Upper lobe of right lung (tissue), 1 donor: ENCODE measurements at places on chromosomes 4 and X. TPM values are rescaled to one million over a fixed set of nuclear protein-coding genes. Genes with fewer than 3 reads are reported as not detected.

The SEC24D gene
- 48.1 TPM for total RNA-seq

The SERTM2 gene
- total RNA-seq = 1.6 TPM

The TBC1D14 gene
- total RNA-seq = 51.8 TPM

The PLP1 gene
- total RNA-seq = not detected

The TMPRSS11A gene
- total RNA-seq = not detected

The IGSF1 gene
- total RNA-seq = not detected

The PRAF2 gene
- 17.3 TPM for total RNA-seq

The SPP1 gene
- total RNA-seq = 45.4 TPM

The NAT8L gene
- total RNA-seq = 0.46 TPM

The HEPH gene
- total RNA-seq = 16.9 TPM

The ETDA gene
- total RNA-seq = not detected

The CYBB gene
- 225 TPM for total RNA-seq

The ITIH6 gene
- not detected for total RNA-seq

The STPG2 gene
- total RNA-seq = 0.41 TPM

The FMR1NB gene
- total RNA-seq = not detected

The JADE3 gene
- 10.1 TPM for total RNA-seq

The ARHGEF9 gene
- total RNA-seq = 20.3 TPM

The RBM46 gene
- not detected for total RNA-seq

The OTUD6A gene
- total RNA-seq = not detected

The ZBED1 gene
- 40.0 TPM for total RNA-seq

The FGFBP1 gene
- 3.3 TPM for total RNA-seq

The MFAP3L gene
- 9.6 TPM for total RNA-seq

The ANKRD50 gene
- 25.9 TPM for total RNA-seq

The RHOXF2 gene
- not detected for total RNA-seq

The UGT2B15 gene
- not detected for total RNA-seq

The NXF2 gene
- total RNA-seq = not detected

The TMPRSS11D gene
- total RNA-seq = not detected

The TRIML1 gene
- total RNA-seq = not detected

The MAGED4 gene
- 2.1 TPM for total RNA-seq
